Type B pancreatic cell (in vitro differentiated cells): ENCODE measurements at places on chromosomes 3 and 15. TPM values are rescaled to one million over a fixed set of nuclear protein-coding genes. Genes with fewer than 3 reads are reported as not detected.

SCG5 gene
- 93.1 and 127 TPM in 2 replicates for total RNA-seq

SLC22A13 gene
- total RNA-seq: 0.60 and 0.79 TPM in 2 replicates

UBAP1L gene
- 2.6 and 6.0 TPM in 2 replicates for total RNA-seq

CYP11A1 gene
- 0.80 and 1.0 TPM in 2 replicates for total RNA-seq

ARGFX gene
- total RNA-seq: not detected in 2 replicates

CPNE4 gene
- 3.9 and 5.2 TPM in 2 replicates for total RNA-seq

IL17RE gene
- total RNA-seq: 13.6 and 24.3 TPM in 2 replicates

LSAMP gene
- 17.0 and 64.9 TPM in 2 replicates for total RNA-seq

FSTL1 gene
- total RNA-seq: 183 and 383 TPM in 2 replicates

C2CD4A gene
- 1.7 and 2.0 TPM in 2 replicates for total RNA-seq

ISLR gene
- total RNA-seq: 0.24 and 41.6 TPM in 2 replicates

NANOGP8 gene
- not detected in 2 replicates for total RNA-seq

SNTN gene
- total RNA-seq: not detected in 2 replicates

WDR49 gene
- 0.48 and 1.2 TPM in 2 replicates for total RNA-seq

FBXW12 gene
- not detected in 2 replicates for total RNA-seq

HYAL1 gene
- 2.3 and 3.7 TPM in 2 replicates for total RNA-seq

RUBCN gene
- 26.7 and 33.2 TPM in 2 replicates for total RNA-seq

RARB gene
- total RNA-seq: 13.3 and 28.2 TPM in 2 replicates

VEPH1 gene
- 5.9 and 8.6 TPM in 2 replicates for total RNA-seq

OR5K4 gene
- not detected in 2 replicates for total RNA-seq

EAF2 gene
- total RNA-seq: 3.7 and 9.1 TPM in 2 replicates

CLDN11 gene
- 4.7 and 86.8 TPM in 2 replicates for total RNA-seq

TUSC7 gene
- total RNA-seq: not detected in 2 replicates

CX3CR1 gene
- total RNA-seq: 0.21 TPM in 1 of 2 replicates, not detected in the other

SPTBN5 gene
- total RNA-seq: 3.1 and 4.2 TPM in 2 replicates

AP3B2 gene
- 7.3 and 8.0 TPM in 2 replicates for total RNA-seq

TPRG1 gene
- 11.6 and 24.2 TPM in 2 replicates for total RNA-seq

RYR3 gene
- total RNA-seq: 2.2 and 2.9 TPM in 2 replicates

PLA2G4B gene
- 17.7 and 19.9 TPM in 2 replicates for total RNA-seq

FEM1B gene
- total RNA-seq: 54.2 and 63.1 TPM in 2 replicates

TP63 gene
- 5.8 and 16.1 TPM in 2 replicates for total RNA-seq

GPR149 gene
- 0.14 TPM in 1 of 2 replicates, not detected in the other for total RNA-seq

FSD2 gene
- total RNA-seq: not detected in 2 replicates

GOLGA8K gene
- total RNA-seq: 0.77 TPM in 1 of 2 replicates, not detected in the other

GOLGA8T gene
- total RNA-seq: 0.19 and 0.99 TPM in 2 replicates

GPR15 gene
- total RNA-seq: not detected in 2 replicates

MYO1E gene
- 55.6 and 59.8 TPM in 2 replicates for total RNA-seq

P2RY13 gene
- total RNA-seq: not detected in 2 replicates

VPS18 gene
- 25.6 and 37.2 TPM in 2 replicates for total RNA-seq

TRPC1 gene
- 3.4 and 11.7 TPM in 2 replicates for total RNA-seq

C3orf20 gene
- total RNA-seq: 0.12 and 0.24 TPM in 2 replicates

SLC24A5 gene
- total RNA-seq: 1.3 TPM in 1 of 2 replicates, not detected in the other

PBRM1 gene
- total RNA-seq: 78.3 and 88.6 TPM in 2 replicates

IQCH gene
- total RNA-seq: 1.00 and 2.0 TPM in 2 replicates

TTLL13 gene
- total RNA-seq: 0.58 TPM in 1 of 2 replicates, not detected in the other

TMEM207 gene
- total RNA-seq: not detected in 2 replicates

IGF2BP2 gene
- 101 and 140 TPM in 2 replicates for total RNA-seq

CIP2A gene
- 7.0 and 29.0 TPM in 2 replicates for total RNA-seq

CCDC33 gene
- 2.2 and 5.0 TPM in 2 replicates for total RNA-seq

PLA2G4D gene
- total RNA-seq: not detected in 2 replicates

SLCO3A1 gene
- 30.9 and 104 TPM in 2 replicates for total RNA-seq
